ENCODE measurements at places on chromosomes 3 and 15. TPM values are rescaled to one million over a fixed set of nuclear protein-coding genes. Genes with fewer than 3 reads are reported as not detected.
A peak's percentile ranks its signal among the peaks of the same experiment; 100 is the strongest.

GRCh38 chr3:185270262-185270955 lies 16.6 kb upstream of the EHHADH start:
- DNase-seq = peak; percentile 66
- no peak overlapping the region for H3K27ac ChIP-seq
- no peaks in the 10 kb centered on the region for H3K27me3 ChIP-seq
- H3K36me3 ChIP-seq = no peaks in the 10 kb centered on the region
- no peak overlapping the region for H3K4me3 ChIP-seq
- H3K4me1 ChIP-seq = no peaks in the 10 kb centered on the region

DNA sequence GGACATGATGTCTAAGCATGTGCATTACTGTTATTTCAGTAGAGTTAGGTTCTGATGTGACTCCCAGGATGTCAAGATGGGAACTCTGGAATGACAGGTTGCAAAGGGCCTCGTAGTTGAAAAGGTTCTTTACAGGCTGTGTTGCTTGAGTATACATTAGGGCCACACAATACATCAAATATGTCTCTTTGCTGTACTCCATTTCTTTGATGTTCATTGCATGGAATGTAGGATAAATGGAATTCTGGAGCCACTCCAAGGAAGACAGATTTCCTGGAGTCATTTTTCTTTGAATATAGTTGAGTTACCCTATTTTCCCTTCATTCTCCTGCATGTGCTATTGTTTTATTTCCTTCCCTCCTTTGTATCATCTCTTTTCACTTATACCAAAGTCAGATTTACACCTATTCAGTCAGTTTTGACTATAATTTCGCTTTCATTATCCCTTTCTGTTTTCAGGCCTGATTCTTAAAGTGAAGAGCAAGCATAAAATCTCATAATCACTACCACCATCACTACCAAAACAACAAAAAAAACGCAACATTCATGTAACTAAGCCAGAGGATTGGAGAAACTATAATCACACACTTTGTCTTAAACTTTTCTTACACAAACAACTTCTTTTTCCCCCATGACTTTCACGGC lies 61.2 kb upstream of the PTX3 start:
- no peaks in the 10 kb centered on the region for H3K4me1 ChIP-seq
- H3K27me3 ChIP-seq = no peaks in the 10 kb centered on the region
- H3K36me3 ChIP-seq = no peaks in the 10 kb centered on the region
- H3K27ac ChIP-seq = no peak overlapping the region

PPIB gene
- total RNA-seq = 449 TPM

DNA sequence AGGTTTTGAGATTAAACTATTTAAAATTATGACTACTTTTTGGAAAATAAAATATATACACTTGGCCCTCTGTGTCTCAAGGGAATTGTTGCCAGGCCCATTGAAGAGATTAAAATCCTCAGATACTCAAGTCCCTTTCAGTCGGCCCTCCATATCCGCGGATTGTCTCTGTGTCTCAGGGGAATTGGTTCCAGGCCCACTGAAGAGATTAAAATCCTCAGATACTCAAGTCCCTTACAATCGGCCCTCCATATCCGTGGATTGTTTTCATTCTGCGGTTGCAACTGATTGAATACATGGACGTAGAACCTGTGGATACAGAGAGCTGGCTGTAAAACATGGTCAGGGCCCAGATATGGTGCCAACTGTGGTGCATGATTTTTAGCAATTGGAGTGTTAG lies 15.7 kb upstream of the LRCH3 start:
- H3K27me3 ChIP-seq = no peaks in the 10 kb centered on the region
- no peak for DNase-seq
- no peak overlapping the region for H3K4me3 ChIP-seq
- H3K4me1 ChIP-seq = no peaks in the 10 kb centered on the region
- peaks cover 30% of the 10 kb centered on the region for H3K36me3 ChIP-seq

- no peaks in the 10 kb centered on the region for H3K27me3 ChIP-seq
- no peaks in the 10 kb centered on the region for H3K36me3 ChIP-seq
- no peak overlapping the region for H3K27ac ChIP-seq
- H3K4me1 ChIP-seq = no peaks in the 10 kb centered on the region
Measured at GRCh38 chr3:39434574-39434973, 28.1 kb downstream of the RPSA start.

DNA sequence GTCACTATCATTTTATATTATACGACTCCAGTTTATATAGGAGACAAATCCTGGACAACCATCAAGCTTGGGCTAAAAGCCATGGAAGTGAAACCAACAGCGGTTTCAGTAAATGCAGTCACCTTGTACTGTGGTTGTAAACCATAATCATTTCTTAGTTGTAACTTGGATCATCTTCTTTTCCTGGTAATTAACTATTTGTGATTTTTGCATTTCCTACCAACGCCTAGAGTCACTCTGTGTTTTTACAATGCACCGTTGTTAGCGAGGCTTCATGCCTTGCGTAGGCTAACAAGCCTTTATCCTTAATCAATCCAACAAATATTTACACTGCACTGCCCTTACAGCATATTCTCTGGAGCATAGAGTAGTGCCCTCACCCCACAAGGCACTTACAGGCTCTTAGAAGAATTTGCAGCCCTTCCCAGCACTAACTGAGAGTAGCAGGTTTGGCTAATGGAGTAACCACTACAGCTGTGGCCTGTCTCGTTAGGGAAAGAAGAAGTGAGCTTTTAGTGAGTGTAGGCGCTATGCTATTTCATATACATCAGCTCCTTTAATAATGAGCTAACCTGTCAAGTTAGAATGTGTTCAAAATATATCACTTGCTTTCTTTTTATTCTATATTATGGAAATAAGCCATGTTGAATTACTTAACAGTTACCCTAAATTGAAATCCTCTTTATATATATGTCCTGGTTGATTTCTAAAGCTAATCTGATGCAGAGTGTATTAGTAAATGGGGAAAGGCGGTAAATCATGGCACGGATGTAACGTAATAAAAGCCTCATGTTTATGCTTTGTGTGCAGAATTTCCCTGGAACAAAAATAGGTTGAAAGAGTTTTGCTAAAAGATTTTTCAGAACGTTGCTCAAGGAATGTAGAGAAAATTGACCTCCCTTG lies 62.8 kb downstream of the ABHD2 start:
- H3K4me3 ChIP-seq = no peak overlapping the region
- H3K4me1 ChIP-seq = peaks cover 12% of the 10 kb centered on the region
- peaks cover 45% of the 10 kb centered on the region for H3K36me3 ChIP-seq
- no peak overlapping the region for H3K27ac ChIP-seq
- DNase-seq = no peak
